Heart left ventricle (tissue), 16 donors: ENCODE measurements at places on chromosomes 6 and 20. TPM values are rescaled to one million over a fixed set of nuclear protein-coding genes. Genes with fewer than 3 reads are reported as not detected.

DNA sequence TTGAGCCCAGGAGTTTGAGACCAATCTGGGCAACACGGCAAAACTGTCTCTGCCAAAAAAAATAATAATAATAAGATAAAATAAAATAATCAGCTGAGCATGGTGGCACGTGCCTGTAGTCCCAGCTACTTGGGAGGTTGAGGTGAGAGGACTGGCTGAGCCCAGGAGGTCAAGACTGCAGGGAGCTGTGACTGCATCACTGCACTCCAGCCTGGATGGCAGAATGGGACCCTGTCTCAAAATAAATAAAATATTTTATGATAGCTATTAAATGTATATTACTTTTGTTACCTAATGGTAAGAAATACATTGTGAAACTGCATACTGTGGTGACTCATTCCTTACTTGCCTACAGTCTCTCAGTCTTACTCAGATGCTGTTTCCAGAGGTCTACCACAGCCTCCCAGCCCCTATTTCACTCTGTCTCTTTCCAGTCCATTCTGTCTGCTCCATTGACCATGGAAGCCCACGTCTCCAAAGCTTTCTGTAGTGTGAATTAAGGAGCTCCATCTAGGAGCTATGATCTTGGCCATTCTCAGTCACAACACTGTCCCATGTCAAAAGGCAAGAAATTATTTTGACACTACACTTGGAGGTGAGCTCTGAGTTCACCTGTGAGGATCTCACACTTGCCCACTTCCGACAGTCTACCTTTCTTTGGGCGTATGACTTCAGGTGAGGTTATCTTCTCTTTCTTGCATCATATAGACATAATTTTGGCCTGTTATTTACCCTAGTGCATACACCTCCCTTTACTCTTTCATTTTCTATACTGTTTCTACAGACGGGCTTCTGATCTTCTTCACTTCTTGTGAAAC, 22.4 kb upstream of the SNX9 start:
- DNase-seq = no peak

- no peak for DNase-seq
Observed at GRCh38 chr6:148147463-148147830, 195.2 kb upstream of the SASH1 start.

DNA sequence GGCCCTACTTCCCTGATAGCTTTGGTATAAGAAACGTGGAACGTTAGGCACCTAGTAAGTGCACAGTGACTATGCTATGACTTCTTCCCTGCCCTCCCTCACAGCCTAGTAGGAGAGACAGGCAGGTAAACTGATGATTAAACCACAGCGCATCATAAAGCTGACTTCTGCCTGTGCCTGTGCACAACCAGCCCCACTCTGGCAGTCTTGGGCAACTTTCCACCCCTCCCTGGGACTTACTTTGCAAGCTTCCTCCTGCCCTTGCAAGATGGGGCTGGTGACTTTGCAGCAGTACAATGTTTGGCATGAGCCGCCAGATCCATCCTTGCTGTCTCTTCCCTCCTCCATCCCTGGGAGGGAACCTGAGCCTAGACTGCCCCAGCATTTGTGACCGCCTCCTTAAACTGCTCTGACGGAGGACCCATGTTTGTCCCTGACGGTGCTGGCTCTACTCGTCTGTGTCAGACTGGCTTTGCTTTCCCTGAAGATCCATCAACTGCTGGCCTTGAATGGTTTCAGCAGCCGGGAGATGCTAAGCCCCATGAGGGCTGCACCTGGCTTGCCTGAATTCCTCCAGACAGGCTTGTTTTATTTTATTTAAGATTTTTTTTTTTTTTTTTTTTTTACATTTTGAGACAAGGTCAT, 36.1 kb downstream of the EFCAB8 start:
- DNase-seq = no peak

GRCh38 chr6:91653895-91654294, 1067.0 kb upstream of the MAP3K7 start:
- DNase-seq = no peak

The CST9 gene
- not detected for total RNA-seq

The RIMS1 gene
- not detected for total RNA-seq
